HS-5 (cell line): ENCODE measurements at places on chromosomes 2 and 18.
A peak's percentile ranks its signal among the peaks of the same experiment; 100 is the strongest.

DNA sequence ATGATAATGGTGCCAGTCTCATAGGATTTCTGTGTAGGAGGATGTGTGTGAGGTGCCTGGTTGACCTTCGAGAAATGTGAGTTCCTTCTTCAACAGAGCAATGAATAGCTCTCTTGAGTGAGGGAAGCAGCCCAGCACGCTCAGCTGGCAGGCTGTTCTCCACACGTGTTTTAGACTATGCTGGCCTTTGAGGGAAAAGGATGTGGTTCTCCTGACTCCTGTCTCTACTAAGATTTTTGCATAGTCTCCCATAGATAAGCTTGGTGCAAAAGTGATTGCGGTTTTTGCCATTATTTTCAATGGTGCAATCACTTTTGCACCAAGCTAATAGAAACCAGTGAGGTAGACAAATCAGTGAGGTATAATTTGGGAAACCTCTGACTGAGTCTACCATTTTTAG is 284.1 kb downstream of the SLC4A3 start:
- DNase-seq: no peak

- DNase-seq: no peak
These were observed 160.5 kb downstream of the ZFP36L2 start for GRCh38 chr2:43065871-43066270.

GRCh38 chr18:45891806-45892205 is 66.3 kb downstream of the SIGLEC15 start:
- DNase-seq: no peak

- DNase-seq: peak; percentile 91
These were observed 11.5 kb upstream of the TMEM237 start for GRCh38 chr2:201654616-201655384.

DNA sequence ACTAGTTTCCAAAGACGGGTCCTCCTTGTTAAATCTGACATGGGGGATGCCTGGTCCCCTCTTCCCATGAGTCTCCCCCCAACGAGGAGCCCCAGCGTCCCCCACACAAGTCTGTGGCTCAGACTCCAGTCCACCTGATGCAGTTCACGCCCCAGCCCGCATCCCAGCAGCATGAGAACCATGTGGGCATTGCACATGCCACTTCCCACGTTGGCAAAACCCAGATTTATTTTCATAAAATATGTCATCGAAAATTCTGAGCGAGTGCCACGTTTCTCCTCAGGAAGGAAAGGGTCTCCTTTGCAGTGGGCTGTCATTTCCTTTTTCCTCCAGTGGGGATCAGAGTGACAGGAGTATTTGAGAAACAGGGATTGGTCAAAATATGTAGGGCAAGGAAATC is 45.7 kb upstream of the TPO start:
- no peak for DNase-seq

- DNase-seq: no peak
These were observed 43.3 kb downstream of the TGFA start for GRCh38 chr2:70510313-70510712.

DNA sequence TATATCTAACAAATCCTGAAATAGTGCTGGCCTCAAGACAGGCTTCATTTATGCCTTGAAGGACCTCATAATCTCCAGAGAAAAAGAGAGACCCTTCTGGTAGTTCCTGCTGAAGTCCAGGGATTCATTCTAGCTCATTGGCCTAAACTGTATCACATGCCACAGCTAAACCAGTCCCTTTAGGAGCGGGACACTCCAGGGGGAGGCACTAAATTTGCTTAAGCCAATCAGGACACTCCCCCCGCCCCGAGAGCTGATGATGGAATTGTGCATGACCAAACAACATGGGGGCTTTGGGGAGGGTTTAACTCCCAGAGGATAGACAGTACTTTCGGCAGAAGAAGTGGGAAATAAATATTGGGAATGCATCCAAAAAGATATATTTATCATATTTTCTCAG is 36.4 kb upstream of the CXCR4 start:
- DNase-seq: no peak

DNA sequence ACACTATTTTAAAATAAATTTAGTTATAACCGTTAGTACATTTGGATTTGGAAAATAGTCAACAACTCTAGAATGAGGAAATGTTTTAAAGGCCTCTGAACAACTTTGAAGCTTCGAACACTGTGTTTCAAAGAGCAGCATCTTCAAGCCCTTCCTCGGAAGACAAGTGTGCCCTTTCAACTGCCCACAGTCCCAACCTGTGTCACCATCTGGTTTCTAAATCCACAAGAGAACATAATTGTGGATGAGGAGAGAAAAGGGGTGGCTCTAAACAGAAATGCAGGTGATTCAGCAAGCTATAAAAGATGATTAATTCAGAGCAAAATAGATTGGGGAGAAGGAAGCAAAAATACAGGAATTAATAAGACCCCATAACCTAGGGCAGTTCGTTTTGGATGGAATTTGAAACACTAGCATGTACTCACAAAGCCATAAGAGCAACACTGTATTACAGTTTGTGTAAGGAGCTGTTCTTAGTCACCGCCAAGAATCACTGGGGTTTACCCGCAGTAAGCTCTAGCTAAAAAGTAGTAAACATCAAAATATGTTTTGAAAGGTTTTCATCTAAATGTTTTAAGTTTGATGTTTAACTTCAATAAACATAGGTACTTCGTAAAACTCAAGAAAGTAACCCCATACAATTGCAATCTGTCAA is 160.7 kb downstream of the EIPR1 start:
- no peak for DNase-seq

DNA sequence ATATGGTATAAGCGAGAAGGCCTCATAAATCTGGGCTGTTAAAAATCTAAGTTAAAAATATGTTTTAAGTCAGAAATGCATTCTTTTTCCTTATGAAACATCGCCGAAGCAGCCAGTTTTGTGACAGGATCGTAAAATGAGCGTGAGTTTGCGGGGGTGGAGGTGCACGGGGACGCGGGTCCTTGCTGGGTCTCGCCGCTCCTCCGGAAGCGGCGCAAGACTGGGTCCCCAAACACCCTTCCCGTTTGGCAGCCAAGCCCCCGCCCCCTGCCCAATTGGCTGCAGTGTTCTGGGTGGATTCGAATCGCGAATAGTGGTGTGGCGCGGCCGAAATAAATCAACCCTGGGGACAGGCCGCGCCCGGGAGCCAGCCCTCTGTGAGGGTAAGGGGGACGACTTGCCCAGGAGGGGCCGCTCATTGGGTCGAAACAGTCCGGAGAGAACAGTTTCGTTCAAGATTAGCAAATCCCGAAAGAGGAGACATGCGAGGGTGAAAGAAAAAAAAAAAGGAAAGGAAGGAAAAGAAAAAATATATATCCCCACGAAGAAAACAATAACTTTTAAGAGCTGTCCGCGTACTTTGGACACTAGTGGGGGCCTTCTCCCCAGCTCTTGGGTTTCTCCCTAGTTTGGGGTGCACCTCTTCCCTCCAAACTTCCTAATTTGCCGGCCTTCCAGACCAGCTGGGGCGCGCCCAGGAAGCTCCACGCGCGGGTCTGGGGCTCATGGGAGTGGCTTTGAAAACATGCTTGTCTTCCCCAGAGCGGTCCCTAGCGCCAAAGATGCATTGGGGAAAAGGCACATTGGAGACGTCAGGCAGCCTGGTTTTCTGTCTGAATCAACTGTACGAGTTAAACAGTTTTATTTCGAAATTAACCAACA is 3.1 kb upstream of the GATA6 start:
- no peak for DNase-seq

- DNase-seq: no peak
These were observed 11.2 kb upstream of the GYPC start for GRCh38 chr2:126644630-126645191.

DNA sequence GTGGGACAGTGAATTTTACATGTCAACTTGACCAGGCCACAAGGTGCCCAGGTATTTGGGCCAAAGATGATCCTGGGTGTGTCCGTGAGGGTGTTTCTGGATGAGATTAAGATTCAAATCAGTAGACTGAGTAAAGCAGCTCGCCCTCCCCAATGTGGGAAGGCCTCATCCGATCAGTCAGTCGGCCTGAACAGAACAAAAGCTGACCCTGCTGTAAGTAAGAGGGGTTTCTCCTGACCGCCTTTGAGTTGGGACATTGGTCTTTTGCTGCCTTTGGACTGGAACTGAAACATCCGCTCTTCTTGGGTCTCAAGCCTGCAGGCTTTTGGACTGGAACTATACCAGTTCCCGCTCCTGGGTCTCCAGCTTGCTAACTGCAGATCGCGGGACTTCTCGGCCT is 233.3 kb downstream of the KLHL29 start:
- no peak for DNase-seq

DNA sequence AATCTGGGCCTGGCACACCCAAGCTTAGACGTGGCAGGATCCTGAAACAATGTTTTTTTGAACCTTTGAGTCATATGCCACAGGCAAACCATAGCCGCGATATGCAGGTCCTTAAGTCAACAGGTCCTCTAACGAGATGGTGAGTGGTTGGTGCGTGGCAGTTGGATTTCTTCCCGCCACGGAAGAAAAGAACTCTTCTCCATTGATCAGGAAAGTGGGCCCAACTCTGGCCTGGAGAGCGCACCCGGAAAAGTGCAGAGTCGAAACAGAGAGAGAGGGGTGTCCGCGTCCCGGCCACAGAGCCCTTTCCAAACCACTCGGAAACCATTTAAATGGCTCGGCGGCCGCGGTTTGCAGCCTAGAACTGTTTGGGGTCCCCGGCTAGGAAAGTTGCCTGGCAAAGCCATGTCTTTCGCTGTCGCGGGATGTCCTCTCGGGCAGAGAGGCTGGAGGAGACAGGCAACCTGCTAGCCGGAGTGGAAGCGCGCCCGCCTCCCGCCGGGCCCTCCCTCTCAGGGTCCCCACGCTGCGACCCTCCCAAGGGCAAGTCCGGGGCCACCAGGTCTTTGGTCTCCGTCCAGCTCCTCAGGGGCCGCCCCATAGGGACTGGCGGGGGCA is 777 bp downstream of the GALNT3 start:
- DNase-seq: no peak

- no peak for DNase-seq
These were observed 24.0 kb upstream of the GPC1 start for GRCh38 chr2:240411261-240412160.

- DNase-seq: no peak
These were observed 14.5 kb upstream of the MAT2A start for GRCh38 chr2:85524336-85524908.

DNA sequence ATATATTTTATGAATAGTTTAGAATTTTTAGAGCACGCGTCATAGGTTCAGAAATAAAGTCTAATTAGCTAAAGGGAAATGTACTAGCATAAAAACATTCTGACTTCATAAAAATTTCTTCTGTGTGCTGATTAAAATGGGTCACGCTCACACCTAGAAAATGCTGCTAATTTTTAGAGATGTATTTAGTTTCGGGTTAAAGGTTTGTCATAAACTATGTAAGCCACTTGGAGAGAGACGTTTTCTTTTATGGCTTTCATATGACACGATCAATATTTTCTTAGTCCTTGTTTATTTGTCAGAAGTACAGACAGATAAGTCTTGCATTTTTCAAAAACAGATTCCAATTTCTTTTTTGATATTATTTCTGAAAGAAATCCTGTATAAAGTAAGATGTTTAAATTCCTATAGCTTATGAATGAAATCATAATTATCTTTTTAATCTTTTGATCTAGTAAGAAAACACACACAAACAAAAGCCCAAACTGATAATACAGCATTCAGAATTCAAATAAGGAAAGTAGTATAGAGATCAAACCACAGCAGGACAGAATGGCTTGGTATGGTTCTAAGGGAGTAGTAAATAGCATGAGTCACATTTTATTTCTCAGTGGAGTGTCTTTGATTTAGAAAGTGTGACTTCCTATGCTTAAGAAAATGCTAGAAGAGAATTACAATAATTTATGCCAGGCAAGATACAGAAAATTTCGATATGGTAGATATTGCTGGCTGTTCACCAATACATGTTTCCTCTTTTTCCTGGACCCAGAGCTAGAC is 236.6 kb downstream of the GPD2 start:
- no peak for DNase-seq

DNA sequence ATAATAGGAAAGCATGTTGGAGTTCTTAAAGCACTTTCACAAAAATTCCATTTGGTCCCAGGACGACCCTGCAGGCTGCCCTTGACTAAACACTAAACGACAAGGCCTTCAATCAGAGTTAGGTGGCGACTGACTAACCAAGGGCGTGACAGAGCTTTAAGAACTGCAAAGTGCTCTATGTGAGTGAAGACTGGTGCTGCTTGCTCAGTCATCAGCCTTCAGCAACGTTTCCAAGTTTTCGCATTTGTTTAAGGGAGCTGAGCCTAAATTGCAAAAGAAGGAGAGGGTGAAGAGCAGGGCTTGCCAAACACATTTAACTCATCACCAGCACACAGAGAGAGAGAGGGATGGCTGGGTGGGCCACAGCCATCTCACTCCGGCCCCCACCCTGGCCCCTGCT is 204.7 kb upstream of the PID1 start:
- no peak for DNase-seq

- DNase-seq: peak; percentile 26
These were observed 129.8 kb upstream of the CAB39 start for GRCh38 chr2:230582851-230583283.

DNA sequence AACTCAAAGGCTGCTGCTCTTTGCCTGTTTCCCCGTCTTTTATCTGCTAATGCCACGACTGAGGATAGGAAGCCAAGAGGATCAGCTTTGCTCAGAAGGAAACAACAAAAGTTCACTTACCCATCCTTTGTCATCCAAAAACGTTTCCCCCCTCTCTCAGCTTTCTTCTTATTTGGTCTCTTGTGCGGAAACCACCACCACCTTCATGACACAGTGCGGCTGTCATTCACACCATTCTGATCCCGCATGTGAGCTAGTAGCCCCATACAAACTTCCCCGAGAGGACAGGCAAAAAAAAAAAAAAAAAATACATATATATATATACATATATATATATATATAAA is 656 bp downstream of the LRRTM4 start:
- DNase-seq: no peak

DNA sequence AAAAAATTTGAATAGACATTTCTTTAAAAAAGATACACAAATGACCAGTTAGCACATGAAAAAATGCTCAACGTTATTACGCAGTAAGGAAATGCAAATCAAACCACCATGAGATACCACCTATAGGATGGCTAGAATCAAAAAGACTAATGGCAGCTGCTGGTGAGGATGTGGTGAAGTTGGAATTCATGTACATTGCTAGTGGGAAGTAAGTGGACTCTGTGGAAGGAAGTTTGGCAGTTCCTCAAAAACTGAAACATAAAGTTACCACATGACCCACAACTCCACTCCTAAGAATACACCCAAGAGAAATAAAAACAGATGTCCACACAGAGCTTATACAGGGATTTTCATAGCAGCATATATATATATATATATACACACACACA is 51.2 kb downstream of the MBP start:
- DNase-seq: no peak

GRCh38 chr2:239951129-239951734 is 73.9 kb downstream of the NDUFA10 start:
- DNase-seq: no peak

- no peak for DNase-seq
These were observed 112.5 kb downstream of the SLC4A3 start for GRCh38 chr2:219739866-219740440.
